ENCODE measurements at places on chromosomes 1 and 21.

GRCh38 chr1:109793486-109794318, 30.0 kb upstream of the EPS8L3 start:
- DNase-seq, result peak; percentile 64

DNA sequence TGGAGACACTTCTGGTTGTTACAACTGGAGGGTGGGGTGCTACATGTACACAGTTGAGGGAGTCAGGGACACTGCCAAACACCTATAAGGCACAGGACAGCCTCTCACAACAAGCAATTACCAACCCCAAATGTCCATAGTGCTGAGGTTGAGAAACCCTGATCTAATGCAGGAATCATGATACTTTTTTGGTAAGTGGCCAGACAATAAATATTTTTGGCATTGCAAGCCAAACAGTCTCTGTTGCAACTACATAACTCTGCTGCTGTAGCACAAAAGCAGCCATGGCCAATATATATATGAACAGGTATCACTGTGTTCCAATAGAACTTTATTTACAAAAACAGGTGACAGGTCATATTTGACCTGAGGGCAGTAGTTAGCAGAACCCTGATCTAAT, 177.5 kb downstream of the ASTN1 start:
- no peak for DNase-seq

DNA sequence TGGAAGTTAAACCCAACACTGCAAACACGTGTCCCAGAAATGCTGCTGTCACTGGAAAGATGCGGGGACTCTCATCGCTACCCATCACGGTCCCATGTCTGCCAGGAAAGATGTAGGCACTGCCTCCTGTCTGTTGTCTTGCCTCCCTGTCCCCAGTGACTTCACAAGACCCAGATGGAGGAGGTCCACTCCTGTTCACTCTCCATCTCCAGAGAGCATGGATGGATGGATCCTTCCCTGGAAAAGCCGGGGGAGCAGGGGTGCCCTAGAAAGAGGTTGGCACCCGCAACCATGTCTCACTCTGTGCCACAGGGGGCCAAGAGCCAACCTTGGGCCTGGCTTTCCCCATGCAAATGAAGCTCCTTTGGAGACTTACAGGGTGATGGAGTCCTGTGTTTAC, 135.5 kb downstream of the GLIS1 start:
- DNase-seq, result no peak

DNA sequence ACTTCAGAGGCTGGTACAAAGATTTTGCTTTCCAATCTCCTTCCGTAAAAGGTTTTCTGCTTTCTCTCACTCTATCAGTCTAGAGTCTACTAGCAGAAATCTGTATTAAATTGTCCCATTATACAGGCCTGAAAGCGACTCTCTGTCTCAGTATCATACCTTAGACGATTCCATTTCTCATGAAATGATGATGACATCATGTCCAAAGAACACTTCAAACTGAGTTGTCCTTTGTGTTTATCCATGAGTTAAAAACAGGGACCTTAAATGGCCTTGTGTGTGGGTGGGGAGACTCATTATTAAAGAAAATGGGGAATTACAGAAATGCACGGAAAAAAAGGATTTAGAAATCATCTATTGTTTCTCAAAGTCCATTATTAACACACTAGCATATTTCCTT, 21.0 kb upstream of the SLC44A3 start:
- no peak for DNase-seq

DNA sequence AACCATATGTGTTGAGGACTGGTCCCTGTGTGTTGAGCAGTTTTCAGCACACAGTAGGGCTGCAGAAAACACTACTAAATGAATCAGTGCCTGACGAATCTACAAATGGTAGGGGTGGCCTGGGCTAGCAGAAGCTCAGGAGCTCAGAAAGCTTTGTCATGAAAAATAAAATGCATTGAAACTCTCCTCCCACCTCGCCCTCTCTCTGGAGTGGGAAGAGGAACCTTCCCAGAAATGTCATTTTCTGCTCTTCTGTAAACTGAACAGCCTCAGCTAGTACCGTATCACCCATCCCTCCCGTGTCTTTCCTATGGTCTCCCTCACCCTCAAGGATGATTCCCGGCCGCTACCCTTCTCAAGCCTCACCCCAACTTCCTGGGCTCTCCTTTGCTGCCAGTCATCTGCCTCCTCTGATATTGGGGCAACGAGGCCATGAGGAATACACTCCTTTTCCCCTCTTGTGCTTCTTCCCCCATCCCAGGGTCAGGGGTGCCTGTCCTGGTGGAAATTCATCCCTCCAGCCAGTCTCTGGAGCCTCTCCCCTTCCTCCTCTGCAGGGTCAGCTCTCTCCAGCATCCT, 734.5 kb downstream of the PTPRU start:
- no peak for DNase-seq

GRCh38 chr21:42289926-42290325, 25.3 kb downstream of the TFF3 start:
- DNase-seq, result peak; percentile 46

DNA sequence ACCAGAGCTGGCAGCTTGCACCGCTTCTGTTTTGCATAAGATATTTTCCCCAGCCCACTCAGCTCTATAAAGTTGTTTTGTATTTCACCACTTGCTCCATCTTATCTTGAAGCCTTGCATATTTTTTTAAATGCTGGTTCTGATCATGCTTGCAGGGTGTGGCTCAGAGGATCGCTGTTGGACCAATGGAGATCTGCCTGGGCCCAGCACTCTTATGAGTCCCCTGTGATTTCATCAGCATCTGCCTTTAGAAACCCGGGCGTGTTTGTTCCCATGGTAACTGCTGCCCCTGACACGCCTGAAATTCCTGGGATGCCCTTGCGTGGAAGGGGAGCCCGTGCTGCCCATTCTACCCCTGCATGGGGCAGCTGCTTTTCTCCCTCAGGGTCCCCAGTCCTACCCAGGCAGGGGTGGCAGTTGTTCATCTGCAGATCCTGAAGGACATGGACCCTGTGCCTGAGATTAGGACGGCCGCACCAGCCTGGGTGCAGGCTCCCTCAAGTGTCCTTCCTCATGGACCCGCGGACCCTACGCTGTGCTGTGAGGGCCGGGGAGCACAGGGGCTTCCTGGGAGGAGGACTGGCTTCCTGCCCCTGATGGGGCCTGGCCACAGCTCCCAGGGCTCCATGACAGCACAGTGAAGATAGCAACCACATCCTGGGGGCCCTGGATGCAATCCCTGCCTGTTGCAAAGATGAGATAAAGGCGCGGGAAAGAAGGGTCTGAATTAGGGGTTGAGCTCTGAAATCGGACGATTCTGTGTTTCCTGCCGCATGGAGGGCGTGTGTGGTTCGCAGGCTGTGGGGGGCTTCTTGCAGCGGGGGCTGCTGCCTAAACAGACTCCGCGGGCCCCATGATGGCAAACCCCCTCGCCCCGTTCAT, 226.5 kb downstream of the SDCCAG8 start:
- no peak for DNase-seq

DNA sequence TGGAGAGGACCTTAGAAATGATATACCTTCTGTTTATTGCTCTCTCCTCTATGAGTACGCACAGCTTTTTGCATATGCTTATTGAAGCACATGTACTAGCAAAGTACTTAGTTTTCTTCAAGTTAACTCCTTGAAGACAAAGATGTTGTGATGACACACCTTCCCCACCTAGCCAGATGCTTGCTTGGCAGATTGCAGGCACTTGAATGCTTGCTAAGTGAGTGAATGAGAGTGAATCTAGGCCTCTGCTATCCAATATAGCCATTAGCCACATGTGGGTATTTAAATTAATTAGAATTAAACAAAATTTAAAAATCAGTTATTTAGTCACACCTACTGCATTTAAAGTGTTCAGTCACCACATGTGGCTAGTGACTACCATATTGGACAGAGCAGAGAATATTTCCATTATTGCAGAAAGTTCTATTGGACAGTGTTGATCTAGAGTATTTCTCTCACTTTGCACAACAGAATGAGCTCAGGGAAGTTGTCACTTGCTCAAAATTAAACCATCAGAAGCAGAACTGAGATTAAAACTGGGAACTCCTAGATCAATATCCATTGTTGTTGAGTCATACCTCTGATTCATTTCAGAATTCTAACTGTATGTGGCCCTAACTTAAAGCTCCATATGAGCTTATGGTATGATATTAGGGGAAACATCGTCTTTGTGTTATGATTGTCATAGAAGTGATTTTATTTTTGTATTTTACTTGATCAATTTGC, 8.6 kb upstream of the EEIG2 start:
- DNase-seq, result no peak

Measured in femur (tissue), 1 donor.